ENCODE measurements at places on chromosomes 6 and 20.

- no peak for DNase-seq
Observed at GRCh38 chr20:20663841-20664240, 48.6 kb downstream of the RALGAPA2 start.

DNA sequence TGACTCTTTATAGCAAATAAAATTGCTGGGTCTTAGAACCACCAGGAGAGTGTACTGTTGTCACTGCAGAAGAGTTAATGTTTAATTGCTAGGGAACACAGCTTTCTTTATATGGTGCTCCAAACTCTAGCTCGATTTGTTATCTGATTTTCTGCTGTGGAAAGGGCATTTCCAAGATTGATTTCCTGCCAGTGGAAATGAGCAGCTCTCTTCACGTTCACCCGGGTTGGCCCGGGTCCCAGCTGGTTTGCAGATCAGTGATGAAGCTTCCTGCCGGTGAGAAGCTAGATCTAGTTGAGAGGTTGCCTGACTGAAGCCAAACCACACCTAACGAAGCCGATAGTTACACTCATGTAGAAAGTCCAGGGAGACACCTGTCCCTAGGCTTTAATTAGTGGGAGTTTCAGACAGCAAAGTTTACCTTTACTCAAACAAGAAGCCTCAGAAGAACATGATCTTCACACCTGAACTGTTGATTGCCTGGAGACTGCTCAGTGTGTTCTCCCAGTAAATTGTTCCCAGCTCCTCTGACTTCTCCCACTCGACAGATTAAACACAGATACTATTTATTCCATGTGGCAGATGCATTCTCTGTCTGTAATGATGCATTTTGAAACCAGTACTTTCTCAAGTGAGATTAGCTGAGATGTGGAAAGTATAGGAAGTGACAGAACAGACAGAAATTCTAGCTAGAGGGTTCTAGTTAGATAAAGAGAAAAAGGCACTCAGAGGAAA, 27.8 kb downstream of the PAQR8 start:
- peak; percentile 50 for DNase-seq

- DNase-seq: no peak
Observed at GRCh38 chr20:61659994-61660346, 405.7 kb downstream of the TAF4 start.

GRCh38 chr6:121549736-121550135, 114.3 kb downstream of the GJA1 start:
- peak; percentile 96 for DNase-seq

- DNase-seq: no peak
Observed at GRCh38 chr20:59598625-59599310, 5.6 kb upstream of the PHACTR3 start.

DNA sequence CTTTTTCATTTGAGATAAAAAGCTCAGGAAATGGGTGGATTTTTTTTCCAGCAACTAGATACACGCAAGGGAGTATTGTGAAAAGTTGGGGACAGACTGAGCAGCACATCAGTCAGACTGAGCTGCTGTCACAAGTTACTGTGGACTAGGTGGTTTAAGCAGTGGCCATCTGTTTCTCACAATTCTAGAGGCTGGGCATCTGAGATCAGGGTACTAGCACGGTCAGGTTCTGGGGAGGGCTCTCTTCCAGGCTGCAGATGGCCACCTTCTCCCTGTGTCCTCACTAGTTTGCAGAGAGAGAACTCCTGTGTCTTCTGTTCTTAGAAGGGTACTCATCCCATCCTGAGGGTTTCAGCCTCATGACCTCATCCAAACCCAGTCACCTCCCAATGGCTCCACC, 178.3 kb downstream of the SYNDIG1 start:
- DNase-seq: no peak

DNA sequence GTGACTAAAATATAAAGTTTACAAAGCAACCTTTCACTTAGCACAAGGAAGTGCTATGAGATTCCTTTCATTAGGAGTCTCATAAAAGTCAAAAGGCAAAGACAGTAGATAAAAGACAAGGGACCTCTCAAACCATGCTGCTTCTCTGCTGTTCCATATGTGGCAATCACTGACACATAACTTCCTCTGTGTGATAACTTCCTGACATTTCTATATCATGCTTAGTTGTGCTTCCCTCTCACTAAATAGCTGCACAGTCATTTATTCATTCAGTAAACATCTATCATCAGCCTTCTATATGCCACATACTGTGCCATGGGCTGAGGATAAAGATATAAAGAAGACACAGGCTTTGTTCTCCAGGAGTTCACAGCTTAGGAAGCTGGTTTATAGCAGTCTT, 214.8 kb upstream of the GRIK2 start:
- no peak for DNase-seq

DNA sequence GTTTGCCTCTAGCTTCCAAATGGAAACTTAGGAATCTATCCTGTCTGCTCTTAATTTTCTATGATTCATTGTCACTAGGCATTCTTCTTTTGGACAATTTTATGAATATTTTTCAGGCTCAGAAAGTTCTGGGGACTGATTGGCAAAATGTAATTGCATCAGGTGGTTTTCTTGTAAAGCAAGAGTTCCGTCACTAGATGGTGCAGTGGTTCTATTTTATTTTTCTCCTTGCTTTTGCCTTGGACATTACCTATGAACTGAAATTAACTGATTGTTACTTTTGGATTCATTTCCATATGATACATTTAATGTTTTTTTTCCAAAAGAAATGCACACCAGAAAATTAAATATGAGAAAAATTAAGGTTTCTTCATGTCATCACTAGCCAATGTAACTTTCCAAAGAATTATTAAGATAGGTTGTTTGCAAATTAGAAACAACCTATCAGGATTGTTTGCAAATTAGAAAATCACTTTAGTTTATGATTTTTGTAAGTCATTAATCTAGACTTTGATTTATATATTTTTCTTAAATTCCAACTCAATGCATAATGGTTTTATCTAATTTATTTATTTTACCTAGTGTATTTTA, 48.0 kb downstream of the TMEM170B start:
- DNase-seq: peak; percentile 79

GRCh38 chr20:63736893-63737694, 630 bp downstream of the LIME1 start:
- DNase-seq: no peak

- DNase-seq: no peak
Observed at GRCh38 chr20:44837946-44838345, 27.6 kb upstream of the RIMS4 start.

DNA sequence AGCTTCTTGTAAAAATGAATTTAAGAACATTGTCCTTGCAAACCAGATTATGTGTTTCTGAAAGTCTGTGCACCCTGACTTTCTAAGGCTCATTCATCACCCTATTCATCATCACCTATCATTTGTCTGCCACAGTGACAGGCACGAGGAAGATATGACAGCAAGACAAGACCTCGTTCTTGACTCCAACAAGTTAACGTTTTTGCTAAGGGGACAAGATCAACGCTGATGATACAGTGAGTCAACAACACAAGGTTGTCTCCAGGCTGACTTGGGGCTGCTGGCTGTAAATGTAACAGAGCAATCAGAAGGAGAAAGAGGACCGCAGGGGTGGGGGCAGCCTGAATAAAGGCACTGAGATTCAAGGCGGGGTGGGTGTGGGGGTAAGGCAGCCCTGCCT, 94.2 kb downstream of the FOXC1 start:
- no peak for DNase-seq

DNA sequence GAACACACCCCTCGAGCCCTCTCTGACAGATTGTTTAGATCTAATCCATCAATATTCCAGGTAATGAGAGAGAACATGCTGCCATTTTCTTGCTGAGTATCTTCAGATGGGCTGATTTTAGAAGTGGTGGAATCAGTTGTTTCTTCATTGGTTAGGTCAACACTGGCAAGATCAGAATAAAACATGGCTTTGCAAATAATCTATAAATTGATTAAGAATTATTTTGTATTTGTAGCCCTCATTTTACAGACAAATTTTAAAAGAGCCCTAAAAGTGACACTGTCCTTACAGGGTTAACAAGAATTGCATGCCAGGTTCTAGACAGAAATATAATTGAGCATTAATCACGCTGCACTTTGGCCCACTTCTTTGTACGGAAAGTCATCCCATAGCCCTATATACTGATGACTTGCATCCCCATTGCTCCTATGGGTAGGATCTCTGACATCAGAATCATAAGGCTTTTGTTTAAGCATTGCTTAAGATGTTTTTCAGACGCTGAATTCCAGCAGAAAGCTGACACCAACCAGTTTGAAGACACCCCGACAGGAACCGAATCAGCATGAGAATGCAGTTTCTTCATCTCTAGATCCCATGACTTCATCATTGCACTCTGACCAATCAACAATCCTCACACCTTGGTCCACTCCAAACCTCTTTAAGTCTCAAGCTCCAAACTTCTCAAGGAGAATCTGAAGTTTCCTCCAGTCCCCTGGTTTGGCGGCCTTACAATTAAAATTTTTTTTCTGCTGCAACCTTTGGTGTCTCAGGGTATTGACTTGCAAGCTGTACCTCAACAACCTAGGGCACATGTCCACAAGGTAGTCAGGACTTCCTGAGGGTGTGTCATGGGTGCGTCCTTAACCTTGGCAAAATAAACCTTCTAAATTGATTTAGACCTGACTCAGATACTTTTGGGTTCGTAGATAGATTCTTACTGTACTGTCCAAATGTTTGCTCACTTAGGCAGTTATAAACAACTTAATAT, 7.8 kb downstream of the TDP2 start:
- peak; percentile 90 for DNase-seq

- DNase-seq: peak; percentile 24
Observed at GRCh38 chr20:59751075-59751711, 146.9 kb downstream of the PHACTR3 start.

DNA sequence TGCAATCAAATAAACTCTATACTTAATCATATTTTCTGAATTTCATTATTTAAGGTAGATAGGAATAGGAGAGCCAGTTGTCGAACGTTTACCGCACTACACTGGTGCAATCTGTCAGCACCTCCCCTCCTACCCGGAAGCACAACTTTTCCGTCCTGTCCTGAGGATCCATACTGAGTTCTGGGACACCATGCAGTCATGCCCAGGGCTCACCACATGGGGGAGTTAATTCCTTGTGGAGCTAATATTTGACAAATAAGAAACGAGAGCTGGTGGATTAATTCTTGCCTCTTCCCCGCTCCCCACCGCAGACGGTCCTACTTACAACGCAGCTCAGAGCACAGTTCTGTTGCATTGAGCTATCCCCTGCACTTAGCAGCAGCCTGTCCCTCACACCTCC, 107.7 kb upstream of the RALGAPA2 start:
- DNase-seq: no peak

- no peak for DNase-seq
Observed at GRCh38 chr6:40394381-40394780, 192.8 kb downstream of the LRFN2 start.

- DNase-seq: no peak
Observed at GRCh38 chr20:62031462-62032092, 34.1 kb downstream of the TAF4 start.

GRCh38 chr6:64249115-64249514, 613.5 kb downstream of the PHF3 start:
- peak; percentile 74 for DNase-seq

GRCh38 chr6:83911278-83911677, 51.8 kb downstream of the CYB5R4 start:
- DNase-seq: no peak

GRCh38 chr20:6671829-6672228, 95.7 kb upstream of the BMP2 start:
- DNase-seq: no peak

- DNase-seq: no peak
Observed at GRCh38 chr6:162638931-162639574, 88.5 kb downstream of the PRKN start.

GRCh38 chr6:137223370-137224131, 4.4 kb upstream of the IFNGR1 start:
- DNase-seq: peak; percentile 70

DNA sequence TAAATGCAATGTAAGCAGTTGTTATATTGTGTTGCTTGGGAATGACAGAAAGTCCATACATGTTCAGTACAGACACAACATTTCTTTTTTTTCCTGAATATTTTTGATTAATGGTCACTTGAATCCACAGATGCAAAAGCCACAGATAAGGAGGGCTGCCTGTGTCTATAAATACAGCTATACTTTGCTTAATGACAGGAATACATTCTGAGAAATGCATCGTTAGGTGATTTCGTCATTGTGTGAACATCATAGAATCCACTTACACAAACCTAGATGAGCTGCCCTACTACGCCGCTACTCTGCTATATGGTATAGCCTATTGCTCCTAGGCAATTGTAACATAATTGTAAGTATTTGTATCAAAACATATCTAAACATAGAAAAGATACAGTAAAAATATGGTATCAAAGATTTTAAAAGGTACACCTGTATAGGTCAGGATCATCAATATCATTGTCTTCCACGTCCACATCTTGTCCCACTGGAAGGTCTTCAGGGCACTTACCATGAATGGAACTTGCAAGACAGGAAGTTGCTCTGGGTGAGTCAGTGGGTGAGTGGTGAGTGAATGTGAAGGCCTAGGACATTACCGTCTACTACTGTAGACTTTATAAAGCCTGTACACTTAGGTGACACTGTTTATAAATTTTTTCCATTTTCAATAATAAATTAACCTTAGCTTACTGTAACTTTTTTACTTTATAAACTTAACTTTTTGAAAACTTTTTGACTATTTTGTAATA, 27.9 kb upstream of the POPDC3 start:
- DNase-seq: peak; percentile 73

Measured in IMR-90 (cell line).